ENCODE measurements at places on chromosomes 11 and 22.

GRCh38 chr11:58330861-58331260 is 28.0 kb downstream of the OR5B17 start:
- no peak for DNase-seq

DNA sequence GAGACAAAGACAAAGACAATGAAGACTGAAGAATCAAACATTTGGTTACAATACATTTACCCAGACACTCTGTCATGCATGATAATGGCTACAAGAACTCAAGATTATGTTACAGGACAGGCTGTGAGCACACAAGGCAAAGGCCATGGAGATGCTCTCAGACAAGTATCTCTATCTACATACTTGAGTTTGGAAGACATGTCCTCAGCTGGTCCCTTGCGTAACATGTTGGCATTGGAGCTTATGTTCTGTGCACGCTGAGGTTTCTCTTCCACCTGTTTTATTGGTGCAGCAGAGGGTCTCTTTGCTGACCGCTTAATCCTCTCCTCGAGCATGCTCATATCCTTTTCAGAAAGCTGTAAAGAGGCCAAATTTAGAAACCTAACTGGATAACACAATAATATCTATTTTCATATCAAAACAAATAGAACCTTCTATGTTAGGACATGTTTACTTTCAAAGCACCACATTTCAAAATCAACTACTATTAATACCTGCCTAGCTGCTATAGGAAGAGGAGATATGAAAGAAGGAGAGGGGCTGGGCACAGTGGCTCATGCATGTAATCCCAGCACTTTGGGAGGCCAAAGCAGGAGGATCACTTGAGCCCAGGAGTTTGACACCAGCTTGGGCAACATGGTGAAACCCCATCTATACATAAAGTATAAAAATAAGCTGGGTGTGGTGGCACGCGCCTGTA is 41.6 kb downstream of the F2 start:
- DNase-seq: no peak

- no peak for DNase-seq
Observed at GRCh38 chr11:3809624-3809928, 1.2 kb downstream of the PGAP2 start.

DNA sequence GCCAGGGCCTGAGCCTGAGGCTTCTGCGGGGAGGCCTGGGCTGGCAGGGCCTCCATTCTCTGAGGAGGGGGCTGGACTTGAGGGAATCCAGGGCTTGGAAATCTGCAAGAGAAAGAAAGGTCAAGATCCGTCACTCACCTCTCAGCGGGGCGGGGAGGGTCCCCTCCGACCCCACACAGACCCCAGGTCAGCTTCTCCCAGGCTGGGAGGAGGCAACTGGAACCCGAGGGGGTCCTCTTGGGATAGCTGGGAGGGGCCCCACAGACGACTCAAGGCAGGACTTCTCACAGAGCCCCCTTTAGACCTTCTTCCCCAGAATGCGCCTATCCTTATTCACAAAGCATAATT is 11.0 kb downstream of the TNKS1BP1 start:
- no peak for DNase-seq

DNA sequence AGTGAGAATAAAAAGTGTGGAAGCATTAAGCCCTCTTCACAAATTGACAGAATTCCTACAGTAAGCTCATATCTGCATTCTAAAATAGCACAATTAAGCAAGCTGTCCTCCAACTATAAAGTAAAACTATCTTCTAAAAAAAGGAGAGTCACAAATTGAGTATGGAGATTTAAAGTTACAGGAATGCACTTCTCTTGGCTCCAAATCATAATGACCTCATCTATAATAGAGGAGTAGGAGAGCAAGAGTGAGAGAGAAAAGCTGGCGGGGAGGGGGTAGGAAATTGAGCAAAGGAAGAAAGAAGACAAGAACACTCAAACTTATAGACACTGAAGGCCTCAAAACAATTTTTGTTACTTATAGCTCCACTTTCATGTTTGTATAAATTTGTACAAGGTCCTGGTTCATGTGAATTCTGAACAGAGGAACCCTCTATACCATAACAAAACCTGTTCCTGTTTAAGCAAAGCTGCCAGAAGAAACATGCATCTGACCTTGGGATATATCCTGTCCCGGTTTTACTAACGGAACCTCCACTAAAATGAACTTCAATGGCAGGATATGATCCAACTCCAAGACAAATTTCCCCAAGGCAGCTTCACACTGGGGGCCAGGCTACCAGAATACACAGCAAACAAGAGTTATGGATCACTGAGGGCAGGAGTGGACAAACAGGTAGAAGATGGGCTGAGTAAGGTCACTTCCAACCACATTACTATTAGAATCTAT is 37.2 kb downstream of the SLC35F2 start:
- no peak for DNase-seq

Data from activated T-cell treated with anti-CD3 and anti-CD28 coated beads for 48 hours (primary cell).